ENCODE measurements at places on chromosomes 13 and 19.

- no peak for DNase-seq
Measured at GRCh38 chr13:47409778-47410177, 512.9 kb upstream of the HTR2A start.

DNA sequence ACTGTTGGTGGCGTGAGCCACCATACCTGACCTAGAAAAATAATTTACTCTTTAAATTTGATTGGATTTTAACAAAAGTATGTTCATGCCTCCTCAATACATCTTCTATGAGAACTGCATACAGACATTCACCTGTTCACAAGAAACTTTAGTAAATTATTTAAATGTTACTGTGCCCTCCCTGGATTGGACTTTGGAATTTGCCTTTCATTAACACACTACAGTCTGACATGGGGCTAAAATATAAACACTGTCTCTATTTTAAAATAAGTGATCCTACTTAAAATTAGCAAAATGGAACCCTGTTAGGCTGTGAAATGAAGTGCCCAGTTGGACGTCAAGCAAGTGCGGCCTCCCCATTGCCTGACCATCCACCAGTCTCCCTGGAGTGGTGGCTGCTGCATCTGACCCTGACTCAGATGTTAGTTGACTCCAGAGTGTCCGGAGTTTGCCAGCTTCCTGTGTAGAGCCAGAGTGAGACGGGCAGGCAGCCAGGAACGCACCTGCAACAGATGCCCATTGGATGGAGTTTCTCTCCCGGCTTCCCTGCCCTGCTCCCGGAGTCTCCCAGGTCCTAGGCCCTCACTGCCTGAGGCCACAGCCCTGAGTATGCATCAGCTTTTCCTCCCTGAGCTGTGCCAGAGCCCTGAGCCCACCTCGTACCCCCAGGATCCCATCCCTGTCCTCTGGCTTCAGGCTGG lies 45.9 kb upstream of the ATP11A start:
- DNase-seq: no peak

DNA sequence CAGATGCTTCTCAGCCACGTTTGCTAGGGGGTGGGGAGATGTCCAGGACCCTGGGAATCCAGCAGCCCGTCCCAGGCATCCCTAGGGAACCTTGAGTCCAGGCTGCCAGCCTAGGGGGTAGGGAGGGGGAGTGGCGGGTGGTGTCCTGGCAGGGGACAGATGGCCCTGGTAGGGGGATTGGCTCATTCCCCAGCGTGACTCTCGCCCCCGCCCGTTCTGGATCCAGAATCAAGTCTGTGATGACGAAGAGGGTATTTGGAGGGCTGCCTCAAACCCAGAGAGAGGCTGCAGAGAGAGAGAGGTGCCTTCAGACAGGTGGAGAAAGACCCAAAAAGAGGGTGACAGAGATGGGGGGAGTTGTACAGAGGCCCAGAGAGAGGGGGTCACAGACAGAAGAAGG lies 4.1 kb downstream of the SLC17A7 start:
- DNase-seq: no peak

GRCh38 chr19:51743405-51743804 lies 8.3 kb downstream of the FPR1 start:
- DNase-seq: peak; percentile 76

DNA sequence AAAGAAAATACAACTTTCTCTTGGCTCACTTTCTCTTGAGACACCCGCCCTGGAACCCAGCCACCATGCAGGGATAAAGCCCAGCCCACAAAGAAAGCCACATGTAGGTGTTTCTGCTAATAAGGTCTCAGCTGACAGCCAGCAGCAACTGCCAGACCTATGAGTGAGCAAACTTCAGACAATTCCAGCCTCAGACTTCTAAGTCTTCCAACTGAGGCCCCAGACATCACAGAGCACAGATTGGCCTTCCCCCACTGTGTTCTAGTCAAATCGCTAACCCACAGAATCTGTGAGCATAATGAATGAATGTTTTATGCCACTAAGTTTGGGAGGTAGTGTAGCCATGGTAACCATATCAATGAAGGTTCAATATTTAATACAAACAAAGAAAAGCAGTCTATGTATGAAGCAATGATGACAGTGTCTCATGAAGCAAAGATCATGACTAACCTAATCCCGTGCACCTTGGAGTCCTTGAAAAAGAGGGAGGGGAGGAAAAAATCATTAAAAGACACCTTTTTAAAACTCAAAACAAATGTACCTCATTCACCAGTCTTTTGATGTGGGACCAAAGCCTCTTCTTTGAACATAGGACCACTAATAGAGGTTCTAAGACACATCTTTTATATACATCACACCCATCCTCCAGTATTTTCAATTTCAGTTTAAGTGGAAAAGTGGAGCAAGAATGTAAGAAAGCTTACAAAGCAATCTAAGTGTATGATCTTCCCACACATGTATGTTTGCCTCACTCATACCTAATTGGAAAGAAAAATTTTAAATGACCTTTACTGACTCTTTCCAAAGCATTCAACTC lies 6.2 kb downstream of the MRPS31 start:
- DNase-seq: peak; percentile 20

DNA sequence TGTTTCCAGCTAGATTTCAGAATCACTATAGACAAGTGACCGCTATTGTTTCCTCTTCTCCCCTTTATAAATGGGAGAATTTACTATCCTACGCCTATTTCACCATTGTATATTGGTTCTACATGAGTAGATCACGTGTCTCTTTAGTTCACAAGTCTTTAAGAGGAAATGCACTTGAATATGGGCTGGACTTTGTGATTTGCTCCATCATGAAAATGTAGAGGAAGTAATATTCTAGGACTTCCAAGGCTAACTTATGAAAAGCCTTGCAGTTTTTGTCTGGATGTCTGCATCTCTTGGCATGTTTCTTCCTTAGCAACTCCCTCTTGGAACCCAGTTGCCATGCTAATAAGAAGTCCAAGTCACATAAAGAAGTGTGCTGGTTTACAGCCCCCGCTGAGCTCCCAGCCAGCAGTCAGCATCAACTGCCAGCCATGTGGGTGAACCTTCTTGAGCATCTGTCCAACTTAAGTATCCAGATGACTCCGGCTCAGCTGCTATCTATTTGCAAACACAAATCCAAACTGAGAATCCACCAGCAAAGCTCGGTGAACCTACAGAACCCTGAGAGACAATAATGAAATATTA lies 4.8 kb upstream of the FBXL3 start:
- DNase-seq: no peak

DNA sequence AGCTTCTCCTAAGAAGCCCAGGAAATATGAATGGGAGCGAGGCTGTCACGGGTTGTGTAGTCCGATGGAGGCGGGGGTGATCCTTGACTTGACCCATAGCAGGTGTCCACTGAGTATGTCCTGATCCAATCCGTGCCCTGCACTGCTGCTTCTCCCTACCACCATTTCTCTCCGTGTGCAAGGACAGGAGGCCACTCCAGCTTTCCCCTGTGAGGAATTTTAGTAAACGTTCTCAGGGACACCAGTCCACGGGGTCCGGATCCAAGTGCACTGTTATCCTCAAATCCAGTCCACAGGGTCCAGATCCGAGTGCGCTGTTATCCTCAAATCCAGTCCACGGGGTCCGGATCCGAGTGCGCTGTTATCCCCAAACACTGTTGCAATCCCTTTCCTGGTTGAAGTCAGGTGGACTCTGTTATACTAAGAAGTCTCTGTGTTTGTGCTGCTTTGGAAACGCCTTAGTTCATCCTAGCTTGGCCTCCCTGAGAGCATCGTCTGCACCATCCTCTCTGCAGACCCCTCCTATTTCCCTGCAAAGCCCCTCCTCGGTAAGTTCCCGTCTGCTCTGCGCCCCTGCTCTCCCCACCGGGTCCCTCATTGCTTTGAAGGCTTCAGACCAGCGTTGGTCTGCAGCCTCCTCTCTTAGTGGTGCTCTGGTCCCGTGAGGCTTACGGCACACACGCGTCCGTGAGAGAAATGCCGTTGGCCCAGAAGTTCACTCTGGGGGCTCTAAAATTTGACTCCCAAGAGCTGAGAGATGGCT lies 303.5 kb downstream of the TEX29 start:
- DNase-seq: no peak

DNA sequence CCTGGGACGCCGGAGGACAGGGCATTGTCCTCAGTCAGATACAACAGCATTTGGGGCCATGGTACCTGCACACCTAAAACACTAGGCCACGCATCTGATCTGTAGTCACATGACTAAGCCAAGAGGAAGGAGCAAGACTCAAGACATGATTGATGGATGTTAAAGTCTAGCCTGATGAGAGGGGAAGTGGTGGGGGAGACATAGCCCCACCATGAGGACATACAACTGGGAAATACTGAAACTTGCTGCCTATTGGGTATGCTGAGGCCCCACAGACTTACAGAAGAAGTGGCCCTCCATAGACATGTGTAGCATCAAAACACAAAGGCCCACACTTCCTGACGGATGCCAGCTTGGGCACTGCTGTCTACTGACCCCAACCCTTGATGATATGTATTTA lies 1.4 kb upstream of the ICAM4 start:
- no peak for DNase-seq

- DNase-seq: no peak
Measured at GRCh38 chr13:31200637-31200971, 829 bp downstream of the B3GLCT start.

- DNase-seq: no peak
Measured at GRCh38 chr13:31010296-31010695, 77.8 kb downstream of the TEX26 start.

DNA sequence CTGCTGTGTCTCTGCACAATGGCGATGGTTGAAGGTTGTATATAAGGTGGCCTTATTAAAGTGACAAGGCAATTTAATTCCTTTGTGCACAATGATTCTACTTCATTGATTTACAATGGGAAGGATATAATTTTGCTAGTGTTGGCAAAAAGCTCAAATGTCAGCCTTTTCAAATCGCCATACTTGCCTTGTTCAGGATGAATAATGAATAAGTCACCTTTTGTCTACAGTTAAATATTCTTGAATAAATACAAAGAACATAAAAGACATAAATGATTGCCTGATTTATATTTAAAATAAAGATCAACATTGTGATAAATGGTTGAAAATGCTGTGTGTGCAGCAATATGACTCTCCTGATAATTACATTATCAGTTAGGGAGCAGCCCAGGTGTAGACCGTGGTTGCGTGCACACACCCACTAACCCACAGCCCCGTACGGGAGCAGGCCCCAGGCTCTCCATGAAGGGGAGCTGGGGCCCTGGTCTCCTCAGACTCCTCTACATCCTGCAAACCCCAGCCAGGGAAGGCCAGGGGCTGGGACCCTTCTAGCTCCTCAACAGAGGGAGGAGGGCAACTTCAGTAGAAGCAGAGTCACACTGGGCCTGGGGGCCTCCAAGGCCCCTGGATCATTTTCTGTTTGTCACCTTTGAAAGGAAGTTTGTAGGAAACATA lies 64.9 kb downstream of the TEX29 start:
- DNase-seq: no peak

DNA sequence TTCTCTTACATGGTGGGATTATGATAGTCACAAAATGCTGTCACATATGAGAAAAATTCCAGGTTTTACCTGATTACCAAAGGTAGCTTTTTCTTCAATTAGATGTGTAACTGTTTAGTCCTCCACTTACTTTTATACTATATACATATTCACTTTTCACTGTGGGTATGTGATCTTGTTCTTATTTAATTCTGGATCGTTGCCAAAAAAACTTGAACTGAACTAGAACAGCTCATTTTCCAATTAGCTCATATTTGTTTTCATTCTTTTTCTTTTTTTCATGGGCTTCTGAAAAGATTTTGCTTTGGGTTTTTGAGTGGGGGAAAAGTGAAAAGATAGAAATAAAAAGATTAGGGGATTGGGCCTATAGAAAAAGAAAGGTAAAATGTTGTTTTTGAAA lies 291.9 kb downstream of the NDFIP2 start:
- no peak for DNase-seq

DNA sequence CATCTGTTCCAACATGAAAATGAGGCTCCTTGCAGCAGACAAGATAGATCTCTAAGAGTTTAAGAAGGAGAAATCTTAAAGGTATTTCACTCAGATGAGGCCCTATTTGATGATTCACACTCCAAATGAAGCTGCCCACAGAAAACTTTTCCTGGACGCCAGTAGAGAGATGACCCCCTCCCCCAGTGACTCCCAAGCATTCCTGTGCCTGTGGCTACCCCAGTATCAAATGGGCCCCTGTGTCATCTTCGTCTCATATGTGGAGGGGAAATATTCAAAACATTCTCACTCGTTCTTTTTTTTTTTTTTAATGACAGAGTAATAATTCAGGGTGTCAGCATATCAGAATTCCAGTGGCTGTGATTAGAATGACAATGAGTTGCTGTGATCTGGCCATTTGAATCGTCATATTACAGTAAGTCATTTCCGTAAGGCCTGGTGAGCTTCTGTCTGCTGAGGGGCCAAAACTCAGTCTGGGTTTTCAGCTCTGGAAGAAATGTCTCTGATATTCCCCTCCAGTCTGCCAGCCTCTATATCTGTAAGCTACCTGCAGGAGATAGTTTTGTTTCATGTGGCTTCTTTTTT lies 194.7 kb downstream of the URI1 start:
- no peak for DNase-seq

- no peak for DNase-seq
Measured at GRCh38 chr13:28110414-28110813, 10.0 kb upstream of the FLT3 start.

DNA sequence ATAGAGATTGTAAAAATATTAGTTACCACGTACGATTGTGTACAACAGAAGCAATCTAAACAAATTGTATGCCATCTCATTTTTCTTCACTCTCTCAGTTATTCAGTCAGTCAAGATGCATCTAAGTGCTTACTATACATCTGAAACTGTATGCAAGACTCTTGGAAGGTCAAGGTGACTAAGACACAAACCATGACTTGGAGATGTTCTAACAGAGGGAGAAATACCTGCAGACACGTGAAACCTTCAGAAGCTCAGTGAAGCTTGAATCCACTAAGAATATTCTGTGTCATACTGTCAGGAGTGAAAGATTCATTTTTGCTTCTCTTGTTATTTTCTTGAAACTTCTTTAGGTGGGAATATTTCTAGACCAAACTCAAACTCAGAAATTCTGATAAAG lies 365.4 kb downstream of the ITGBL1 start:
- DNase-seq: no peak

- DNase-seq: no peak
Measured at GRCh38 chr13:113558461-113558860, 26.1 kb upstream of the TFDP1 start.

DNA sequence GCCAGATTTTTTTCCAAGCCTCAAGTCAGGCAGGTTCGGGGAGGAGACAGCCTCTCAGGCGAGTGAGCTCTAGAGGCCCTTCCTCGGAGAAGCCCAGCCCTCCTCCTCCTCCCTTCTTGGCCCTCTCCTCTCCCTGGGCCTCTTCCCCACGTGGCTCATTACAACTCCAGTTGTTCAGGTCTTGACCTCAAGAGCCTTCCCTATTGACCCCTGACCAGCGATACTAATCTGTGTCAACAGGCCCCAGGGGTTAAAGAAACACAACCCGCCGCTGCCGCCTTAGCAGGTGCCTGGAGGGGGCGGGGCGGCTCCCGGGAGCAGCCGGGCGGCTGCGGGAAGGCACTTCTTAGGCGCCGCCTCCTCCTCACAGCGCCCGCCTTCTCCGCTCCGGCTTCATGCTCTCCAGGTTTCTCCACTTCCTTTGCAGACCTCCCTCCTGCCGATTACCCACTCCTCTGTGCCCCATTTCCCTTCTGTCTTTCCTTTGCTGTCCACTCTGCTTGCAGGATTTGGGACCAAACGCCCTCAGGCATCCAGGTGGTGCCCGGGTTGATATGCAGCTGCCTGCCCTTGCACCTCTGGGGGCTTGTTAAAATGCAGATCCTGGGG lies 51.0 kb downstream of the LYL1 start:
- DNase-seq: peak; percentile 57

Data from amniotic epithelial cell (primary cell).